ENCODE measurements at places on chromosomes 2 and 18.

GRCh38 chr2:129678751-129679150 is 300.7 kb upstream of the RAB6C start:
- no peak for DNase-seq

DNA sequence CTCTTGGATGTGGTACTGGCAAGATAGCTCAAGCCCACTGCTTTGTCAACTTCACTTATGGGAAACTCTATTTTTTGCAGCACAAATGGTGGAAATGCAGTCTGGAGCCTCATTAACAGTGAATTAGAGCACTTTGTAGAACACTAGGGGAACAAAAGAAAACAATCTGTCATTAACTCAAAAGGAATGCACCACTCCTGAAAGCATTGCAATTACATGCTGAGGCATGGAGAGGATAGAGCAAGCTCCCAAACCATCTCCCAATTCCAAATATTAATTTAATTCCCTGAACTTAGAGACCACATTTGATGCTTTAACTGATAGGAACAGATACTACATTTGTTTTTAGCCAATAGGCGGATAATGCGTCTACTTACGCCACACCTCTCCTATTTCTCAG is 32.8 kb upstream of the TANC1 start:
- no peak for DNase-seq

GRCh38 chr2:48601349-48601748 is 16.3 kb upstream of the GTF2A1L start:
- peak; percentile 91 for DNase-seq

DNA sequence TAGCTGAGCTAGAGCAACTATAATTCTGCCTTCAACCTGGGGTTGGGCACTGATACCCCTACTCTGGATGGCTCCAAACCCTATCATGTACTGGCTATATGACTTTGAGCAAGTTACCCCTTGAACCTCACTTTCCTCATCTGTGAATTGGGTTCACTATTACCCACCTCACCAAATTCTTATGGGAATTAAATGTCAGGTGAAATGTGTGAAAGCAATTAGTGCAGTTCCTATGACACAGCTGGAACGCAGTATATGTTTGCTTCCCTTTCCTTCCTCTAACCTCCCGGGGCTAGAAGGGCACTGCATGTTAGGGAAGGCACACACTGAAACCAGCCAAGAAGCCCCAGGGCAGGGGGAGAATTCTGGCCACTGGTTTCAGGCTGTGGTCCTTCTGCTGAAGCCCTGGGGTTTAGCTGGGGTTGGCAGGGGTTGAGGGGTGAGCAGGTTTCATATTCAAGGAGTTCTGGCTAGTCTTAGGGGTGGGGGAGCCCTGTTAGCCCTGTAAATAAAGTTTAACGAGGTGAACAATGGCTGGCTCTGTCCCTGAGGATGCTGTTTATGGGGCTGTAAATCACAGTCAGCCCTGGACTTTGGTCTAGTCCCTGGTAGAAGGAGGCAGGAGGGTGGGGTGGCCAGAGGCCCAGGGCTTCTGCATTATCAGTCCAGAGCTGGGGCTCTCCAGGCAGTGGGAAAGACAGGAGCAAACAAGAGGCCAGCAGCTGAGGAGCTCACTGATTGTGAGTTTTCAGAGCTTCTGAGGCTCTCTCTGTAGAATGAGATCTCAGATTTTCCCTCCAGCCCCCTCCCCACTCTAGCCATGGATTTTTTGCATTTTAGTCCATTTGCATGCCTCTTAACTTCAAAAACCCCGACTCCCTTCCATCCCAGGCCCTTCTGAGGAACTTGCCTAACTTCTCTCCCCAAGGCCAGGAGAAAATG is 8.0 kb downstream of the PKDCC start:
- DNase-seq = no peak

- DNase-seq = no peak
Observed at GRCh38 chr2:201891676-201892075, 85.3 kb downstream of the CDK15 start.

GRCh38 chr2:124478761-124479160 is 453.7 kb downstream of the CNTNAP5 start:
- no peak for DNase-seq

DNA sequence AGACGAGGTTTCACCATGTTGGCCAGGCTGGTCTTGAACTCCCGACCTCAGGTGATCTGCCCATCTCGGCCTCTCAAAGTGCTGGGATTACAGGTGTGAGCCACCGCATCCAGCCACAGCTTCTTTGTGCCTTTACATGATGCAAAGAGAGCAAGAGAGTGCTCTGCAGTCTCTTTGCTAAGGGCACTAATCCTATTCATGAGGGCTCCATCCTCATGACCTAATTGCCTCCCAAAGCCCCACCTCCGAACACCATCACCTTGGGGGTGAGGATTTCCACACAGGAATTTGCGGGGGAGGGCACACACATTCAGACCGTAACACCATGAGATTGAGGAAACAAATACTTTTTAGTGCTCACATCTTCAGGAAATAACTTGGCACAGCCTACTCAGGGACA is 91.8 kb downstream of the PDCL3 start:
- no peak for DNase-seq

- peak; percentile 65 for DNase-seq
Observed at GRCh38 chr2:85717308-85718008, 23.3 kb downstream of the GNLY start.

- no peak for DNase-seq
Observed at GRCh38 chr2:71880846-71881610, 266.6 kb downstream of the CYP26B1 start.
